ENCODE measurements at places on chromosomes 5 and 9.
A peak's percentile ranks its signal among the peaks of the same experiment; 100 is the strongest.

DNA sequence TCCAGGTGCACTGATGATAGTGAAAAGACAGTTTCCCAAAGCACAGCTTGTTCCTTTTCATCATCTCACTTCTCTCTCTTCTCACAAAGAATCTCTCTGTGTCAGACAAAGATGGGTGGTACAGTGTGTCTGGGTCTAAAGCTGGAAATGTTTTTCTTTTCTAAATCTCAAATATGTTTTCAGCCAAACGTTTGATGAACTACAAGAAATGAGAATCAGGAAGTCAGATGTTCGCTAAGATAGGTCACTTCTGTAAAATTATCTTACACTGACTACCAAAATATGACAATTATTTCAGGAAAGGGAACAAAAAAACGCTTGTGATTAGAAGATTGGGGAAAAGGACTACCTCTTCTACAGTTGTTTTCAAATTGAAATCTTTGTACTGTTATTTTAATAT, 708.8 kb downstream of the PTPRD start:
- DNase-seq = no peak

DNA sequence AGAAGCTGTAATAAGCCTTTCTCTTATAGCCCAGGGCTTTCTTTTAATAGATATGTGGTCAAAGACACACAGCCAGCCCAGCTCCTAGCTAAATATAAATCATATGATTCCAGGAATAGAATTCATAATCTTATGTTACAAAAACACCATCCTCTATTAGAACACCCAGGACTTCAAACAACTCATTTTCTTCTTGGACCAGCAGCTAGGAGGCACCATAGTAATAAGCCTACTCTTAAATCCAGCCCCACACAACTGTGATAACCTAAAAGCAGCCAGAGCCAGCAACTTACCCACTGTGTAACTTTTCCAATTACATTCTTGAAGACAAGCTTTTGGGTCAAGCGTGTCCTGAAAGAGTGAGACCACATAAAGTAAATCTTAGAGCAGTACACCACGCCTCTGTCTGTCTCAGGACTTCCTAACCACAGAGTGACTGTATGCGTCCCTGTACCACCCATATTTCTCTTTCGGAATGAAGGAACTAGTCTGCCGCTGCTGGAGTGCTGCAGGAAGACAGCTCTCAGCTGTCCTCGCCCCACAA, 223.8 kb downstream of the TLE1 start:
- no peak for DNase-seq

GRCh38 chr9:76519075-76519835, 60.3 kb downstream of the GCNT1 start:
- no peak for DNase-seq

DNA sequence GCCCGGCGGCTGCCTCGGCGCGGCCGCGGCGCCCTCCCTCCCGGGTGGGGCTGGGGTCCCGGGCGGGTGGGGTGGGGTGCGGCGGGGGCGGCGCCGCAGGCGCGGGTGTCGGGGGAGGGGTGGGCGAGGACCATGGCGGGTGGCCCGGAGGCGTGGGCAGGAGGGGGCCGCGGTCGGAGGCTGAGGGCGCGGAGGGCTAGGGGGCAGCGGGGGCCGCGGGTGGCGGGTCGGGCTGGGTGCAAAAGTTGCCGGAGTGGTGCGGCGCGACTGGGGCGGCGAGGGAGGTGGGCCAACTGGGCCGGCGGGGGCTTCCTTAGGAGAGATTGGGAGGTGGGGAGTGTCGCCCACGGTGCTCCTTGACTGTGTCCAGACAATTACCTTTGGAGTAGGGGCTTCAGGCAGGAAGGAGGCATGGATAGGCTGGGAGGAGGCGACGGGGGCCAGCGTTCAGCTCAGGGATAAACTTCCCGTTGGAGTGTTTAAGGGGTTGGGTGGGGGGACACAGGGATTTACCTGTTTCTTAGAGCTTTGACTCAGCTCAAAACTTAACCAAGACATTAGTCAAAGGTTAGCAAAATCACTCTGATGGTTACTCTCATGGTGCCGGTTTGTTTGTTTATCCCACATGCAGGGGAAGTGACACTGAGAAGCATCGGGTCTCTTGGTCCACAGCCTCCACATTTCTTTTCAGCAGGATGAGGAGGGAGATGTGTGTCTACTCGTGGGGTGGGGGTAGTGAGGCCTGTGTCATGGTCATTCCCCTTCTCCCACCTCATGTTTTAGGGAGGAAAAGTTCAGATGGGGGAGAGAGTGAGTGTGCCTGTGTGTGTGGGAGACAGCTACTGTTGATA, 859 bp downstream of the CSNK1G3 start:
- DNase-seq = peak; percentile 61

DNA sequence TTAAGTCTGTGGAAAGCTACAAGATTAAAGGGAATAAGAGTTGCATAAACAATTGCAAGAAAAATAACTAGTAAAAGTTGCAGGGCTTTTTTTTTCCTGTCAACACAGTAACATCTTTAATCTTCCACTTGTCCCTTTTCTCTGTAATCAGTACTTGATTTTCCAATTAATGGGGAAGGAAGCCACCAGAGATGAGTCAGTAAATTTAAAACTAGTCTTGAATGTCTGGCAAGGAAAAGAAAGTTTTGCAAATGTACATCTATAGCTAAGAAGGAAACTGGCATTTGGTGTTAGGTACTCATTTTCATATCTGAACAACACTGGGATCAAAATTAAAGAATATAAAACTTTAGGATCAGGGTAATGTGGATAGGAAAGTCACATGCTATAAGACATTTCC, 17.1 kb downstream of the DAP start:
- no peak for DNase-seq

GRCh38 chr5:16152601-16153568, 26.7 kb downstream of the MARCHF11 start:
- DNase-seq = no peak

GRCh38 chr5:56307714-56308333, 74.7 kb upstream of the ANKRD55 start:
- no peak for DNase-seq

GRCh38 chr9:131589124-131589711, 43.9 kb downstream of the PRRT1B start:
- no peak for DNase-seq

GRCh38 chr5:176296-176823, 14.9 kb upstream of the LRRC14B start:
- DNase-seq = no peak

DNA sequence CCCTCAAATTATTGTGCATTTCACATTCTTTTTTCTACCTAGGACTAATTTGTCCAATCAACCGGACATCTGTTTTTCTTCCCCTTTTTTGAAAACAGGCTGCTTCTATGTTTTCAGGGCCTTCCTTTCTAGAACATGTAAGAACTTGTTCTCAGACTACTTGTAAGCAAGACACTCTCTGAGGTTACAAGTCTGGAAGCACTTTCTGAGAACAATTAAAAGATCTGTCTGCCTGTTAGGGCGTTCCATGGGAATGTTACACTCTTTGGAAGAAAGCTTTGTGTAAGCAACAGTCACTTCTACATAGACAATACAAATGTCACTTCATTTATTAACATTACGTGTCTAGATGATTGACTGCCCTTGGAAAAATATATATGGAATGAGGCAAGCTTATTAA, 50.9 kb upstream of the HSPB3 start:
- DNase-seq = no peak
